Activated CD4-positive, alpha-beta T cell treated with anti-CD3 and anti-CD28 coated beads for 48 hours (primary cell): ENCODE measurements at places on chromosomes 12 and 14.

DNA sequence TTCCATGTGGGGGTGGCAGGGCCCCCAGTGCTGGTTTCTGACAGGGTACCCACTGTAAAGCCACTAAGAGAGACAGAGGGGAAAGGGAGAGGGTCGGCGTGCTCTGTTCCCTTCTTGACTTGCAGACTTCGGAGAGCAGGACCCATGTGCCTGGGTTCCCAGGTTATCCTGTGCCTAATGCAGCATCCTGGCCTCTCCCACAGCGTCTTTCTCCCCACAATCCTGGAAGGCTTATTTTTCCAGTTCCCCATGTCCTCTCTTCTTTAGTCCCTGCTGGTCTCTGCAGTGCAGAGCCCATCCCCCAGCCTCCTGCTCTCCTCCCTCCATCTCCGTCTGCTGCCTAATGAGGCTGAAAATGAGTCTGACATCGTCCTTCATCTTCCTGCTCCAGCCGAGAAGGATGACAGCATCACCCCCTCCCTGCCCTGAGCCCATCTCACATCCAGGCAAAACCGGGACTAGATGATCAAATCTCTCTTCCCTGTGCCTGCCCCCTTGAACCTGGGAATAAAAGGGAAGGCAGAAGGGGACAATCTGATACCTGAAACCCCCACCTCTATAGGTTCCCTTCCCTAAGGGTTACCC is 15.1 kb downstream of the CALCOCO1 start:
- no peak for DNase-seq

GRCh38 chr12:6708960-6709394 is 8.4 kb upstream of the PIANP start:
- peak; percentile 50 for DNase-seq

- DNase-seq = no peak
Observed at GRCh38 chr14:41302776-41303175, 303.9 kb upstream of the LRFN5 start.

DNA sequence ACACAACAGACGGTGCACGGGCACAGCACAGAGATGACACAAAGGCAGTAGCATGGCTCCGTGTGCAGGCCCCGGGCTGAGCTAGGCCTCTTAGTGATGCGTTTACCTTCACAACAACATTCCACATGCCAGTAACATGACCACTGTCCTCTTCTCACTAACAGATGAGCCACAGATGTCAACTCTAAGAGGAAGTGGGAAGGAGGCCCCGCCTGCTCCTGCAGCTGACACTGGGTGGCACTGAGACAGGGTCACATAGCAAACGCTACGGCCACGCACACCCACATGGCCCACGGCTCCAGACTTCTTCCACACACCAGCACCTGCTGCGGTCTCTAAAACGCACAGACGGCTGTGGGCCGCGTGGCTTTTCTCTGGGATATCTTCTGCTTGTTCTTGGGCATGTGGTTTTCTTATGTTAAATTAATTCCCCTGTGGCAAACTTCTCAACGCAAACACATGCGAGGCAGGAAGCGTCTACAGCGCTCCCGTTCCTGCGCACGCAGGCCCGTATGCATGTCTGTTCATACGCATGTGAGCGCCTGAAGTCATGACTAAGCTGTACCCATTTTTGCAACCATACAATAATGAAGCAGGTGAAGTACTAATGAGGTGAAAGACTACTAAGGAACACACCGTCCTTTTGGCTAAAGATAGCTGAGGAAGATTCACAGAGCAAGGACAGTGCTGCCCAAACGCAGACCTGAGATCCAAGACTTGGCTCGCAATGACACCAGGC is 26.8 kb downstream of the AMN start:
- DNase-seq = peak; percentile 47

GRCh38 chr12:104353012-104353981 is 49.8 kb downstream of the EID3 start:
- no peak for DNase-seq

- peak; percentile 39 for DNase-seq
Observed at GRCh38 chr12:118850244-118850825, 131.0 kb upstream of the SRRM4 start.

DNA sequence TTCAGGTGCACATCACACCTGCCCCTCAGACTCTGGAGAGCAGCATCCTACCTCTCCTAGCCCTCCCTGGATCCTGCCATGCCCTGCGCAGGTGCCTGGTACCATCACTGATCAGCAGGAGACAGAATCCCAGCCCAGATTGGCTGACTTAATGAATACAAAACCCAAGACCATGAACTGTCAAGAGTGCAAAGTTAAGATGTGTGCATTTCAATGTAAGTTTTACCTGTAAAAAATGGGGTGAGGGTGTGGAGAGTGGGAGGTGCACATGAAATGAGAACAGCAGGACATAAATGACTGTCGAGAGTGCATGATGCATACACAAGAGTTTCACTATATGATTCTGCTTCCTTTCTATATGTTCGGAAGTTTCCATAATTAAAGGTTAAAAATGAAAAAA is 57.9 kb upstream of the GPR68 start:
- peak; percentile 53 for DNase-seq

DNA sequence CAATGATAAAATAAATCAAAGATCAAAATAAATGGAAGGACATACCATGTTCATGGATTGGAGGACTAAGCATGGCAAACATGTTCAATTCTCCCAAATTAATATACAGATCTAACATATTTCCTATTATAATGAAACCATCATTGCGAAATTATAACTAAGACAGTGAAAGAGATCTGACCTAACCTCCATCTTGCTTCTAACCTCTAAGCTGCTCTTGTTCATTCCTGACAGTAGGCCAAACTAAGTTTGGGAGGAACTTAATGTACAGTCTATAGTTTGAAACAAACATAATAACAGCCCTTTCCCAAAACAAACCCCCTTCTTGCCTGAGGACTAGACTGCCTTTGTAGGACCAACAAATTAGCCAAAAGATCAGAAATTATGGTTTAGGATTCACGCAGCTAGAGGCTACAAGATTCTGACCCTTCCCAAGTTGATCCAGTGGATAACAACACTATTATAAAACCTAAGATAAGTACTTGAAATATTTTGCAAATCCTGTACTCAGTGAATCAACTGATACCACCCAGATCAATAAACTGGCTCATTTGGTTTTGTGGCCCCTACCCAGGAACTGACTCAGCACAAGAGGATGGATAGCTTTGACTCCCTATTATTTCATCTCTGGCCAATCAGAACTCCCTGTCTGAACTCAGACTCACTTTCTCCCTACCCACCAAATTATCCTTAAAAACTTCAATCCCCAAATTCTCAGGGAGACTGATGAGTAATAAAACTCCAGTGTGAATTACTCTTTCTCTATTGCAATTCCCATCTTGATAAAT is 41.7 kb upstream of the OR5AU1 start:
- no peak for DNase-seq
